Activated CD8-positive, alpha-beta memory T cell treated with anti-CD3 and anti-CD28 coated beads for 48 hours (primary cell): ENCODE measurements at places on chromosomes 2 and 18.

- no peak for DNase-seq
Measured at GRCh38 chr2:127418300-127419111, at the start of gene PROC. PROC (plus strand) TSS chr2:127418427; CDS start chr2:127419943, 1,516 bp downstream.

GRCh38 chr2:226875438-226876225, 39.8 kb downstream of the RHBDD1 start:
- no peak for DNase-seq

GRCh38 chr2:71330585-71331330, 824 bp upstream of the ZNF638 start:
- DNase-seq: no peak

DNA sequence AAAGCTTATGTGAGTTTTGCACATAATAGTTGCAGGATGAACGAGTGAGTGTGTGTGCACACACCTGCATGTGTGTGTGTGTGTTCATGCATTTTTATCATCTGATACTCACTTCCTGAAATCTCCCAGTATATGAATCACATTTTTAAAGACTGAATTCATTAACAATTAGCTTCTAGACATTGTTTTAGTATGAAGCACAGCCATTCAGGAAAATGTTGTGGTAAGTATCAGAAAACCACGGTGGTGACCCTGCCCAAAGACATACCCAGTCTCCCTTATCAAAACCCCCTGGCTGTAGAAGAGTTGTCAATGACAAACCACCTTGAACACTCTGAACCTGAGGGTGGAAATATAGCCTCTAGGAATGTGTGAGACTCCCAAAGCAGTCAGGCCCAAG, 220.8 kb downstream of the ALK start:
- DNase-seq: no peak

- no peak for DNase-seq
Measured at GRCh38 chr2:65798641-65799040, 366.2 kb upstream of the SPRED2 start.

DNA sequence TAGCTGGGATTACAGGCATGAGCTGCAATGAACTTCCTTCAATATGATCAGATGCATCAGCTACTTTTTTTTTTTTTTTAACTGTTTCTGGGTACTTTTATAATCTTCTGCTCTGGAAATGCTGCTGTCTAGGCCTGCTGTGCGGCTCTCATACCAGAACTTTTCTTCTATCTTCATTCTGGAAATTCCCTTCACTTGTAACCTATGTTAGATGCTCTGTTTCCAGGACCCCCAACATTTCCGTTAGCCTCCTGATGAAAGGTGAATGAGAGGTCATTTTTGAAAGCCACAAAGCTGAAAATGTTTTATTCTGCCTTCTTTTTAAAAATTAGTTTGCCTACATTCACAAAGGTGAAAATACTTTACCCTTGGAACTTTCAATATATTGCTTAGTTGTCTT, 8.6 kb downstream of the AGFG1 start:
- no peak for DNase-seq

DNA sequence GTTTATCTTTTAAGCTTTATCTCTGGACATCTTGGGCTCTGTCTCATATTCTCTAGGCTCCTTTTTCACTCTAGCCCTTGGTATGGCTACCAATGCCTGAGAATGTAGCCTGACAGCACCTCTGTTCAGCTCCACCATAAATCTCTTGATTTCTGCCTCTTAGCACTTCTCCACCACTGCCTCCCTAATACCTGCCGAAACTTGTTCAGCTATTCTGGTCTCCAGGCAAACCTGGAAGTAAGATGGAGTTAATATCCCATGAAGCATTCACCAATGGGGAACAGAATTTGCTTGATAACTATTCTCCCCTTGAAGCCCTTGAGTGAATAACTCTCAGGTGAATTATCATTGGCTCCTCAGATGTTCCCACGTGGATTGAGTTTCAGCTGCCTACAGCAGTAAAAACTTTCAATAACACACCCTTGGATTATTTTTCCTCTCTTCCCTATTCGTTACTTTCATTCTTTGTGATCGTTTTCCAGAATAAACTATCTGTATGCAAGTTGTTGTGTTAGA, 145.6 kb downstream of the EVA1A start:
- no peak for DNase-seq

- DNase-seq: no peak
Measured at GRCh38 chr18:36298126-36298741, 721 bp downstream of the FHOD3 start.

DNA sequence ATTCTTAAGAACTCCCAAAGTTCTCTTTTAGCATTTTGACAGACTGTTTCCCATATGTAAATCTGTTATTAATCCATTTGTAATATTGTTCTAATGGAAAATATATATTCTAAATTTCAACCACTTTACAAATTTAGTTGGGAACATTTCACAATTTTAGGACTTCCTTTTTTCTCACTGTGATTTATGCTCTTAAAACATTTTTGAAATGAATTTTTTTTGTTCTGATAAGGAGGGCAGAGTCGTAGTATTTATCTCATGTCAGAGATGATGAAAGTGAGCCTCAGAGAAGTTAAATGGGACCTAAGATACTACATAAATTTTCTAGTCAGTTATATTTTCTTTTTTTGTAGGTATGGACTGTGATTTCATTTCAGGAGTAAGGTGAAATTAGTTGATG, 26.6 kb downstream of the RASGRP3 start:
- DNase-seq: no peak

- no peak for DNase-seq
Measured at GRCh38 chr2:222270396-222270795, 28.4 kb downstream of the PAX3 start.

- no peak for DNase-seq
Measured at GRCh38 chr18:57997820-57998219, 46.2 kb upstream of the NEDD4L start.

DNA sequence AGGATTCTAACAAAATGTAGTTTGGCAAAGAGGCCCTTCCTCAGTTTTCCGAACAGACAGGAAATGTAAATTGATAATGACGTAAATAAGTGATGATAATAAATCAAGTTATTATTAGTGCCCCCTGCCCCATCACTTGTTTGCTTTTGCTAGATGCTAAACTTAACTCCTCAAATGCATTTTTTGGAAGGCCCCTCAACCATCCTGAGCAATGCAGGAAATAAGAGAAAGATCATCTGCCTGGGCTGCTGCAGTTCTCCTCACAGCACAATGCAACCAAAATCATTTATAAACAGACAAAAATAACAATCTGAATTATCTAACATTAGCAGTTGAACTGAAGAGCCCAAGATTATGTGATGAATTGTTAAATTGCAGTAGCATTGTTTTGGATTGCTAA, 62.6 kb upstream of the PSMD14 start:
- no peak for DNase-seq

GRCh38 chr2:127146071-127146725, 39.2 kb upstream of the BIN1 start:
- DNase-seq: no peak

- DNase-seq: no peak
Measured at GRCh38 chr2:21123473-21124393, at the start of gene TDRD15. TDRD15 (plus strand) TSS chr2:21123968; CDS start chr2:21137468, 13,500 bp downstream.

DNA sequence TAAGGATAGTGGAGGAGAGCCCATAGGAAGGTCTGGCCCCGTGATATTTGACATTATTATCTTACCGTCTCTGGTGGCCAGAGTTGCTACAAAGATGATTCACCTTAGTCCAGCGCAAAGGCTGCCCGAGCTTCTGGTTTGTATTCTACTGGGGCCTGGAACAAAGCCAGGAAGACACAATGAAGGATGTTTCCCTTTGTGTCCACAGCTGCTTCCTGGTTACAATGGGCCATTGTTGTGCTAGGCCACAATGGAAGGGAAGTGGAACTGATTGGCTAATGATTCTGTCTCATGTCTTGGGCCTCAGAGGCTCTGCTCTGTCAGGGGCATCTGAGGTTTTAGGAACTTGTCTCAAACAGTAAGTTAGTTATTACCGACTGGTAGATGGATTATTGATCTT, 132.2 kb downstream of the TDRD15 start:
- no peak for DNase-seq

- DNase-seq: no peak
Measured at GRCh38 chr2:52698408-52698807, 1069.2 kb upstream of the CHAC2 start.

GRCh38 chr18:62938006-62938405, 222.7 kb downstream of the PHLPP1 start:
- no peak for DNase-seq

DNA sequence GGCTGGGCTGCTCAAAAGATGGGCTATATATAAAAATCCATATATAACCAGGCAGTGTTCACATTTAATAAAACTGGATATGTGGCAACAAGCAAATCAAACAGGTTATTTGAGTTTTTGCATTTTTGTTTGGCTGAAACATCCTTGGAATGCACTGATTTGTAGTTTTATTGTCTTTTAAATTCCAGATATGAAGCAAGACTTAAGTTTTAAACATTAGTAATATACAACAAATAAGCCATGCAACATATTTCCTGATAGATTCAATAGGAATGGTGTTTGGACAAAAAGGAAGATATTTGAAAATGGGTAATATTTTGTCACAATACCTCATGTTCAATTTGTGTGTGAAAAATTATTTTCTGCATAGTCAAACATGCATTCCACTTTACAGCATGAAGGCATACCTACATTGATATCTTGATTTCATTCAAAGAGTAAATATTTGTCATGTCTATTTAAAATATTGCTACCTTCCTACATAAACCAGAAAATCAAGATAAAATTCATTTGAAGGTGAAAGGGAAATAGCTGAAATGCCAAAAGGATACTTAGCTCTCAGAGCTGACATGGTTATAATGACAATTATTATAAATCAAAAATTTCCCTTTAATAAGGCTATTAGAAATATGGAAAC, 132.3 kb upstream of the NETO1 start:
- DNase-seq: no peak

- no peak for DNase-seq
Measured at GRCh38 chr18:48711651-48712486, 173.0 kb downstream of the CTIF start.

DNA sequence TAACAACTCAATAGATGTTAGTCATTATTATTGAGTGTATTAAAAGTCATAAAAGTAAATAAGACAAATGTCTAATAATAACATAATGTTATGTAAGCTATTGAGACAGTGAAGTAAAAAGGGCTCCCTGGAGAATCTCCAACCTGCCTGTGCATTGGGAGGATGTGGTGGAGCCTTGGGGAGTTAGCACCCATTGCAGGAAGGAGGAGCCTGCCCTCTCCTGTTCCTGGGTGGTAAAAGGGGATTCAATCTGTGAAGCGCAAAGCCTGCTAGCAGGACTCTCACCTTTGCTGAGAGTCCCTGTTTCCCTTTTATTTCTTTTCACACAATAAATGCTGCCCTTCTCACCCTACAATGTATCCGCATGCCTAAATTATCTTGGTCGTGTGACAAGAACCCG, 206.1 kb downstream of the RAB3GAP1 start:
- no peak for DNase-seq

- DNase-seq: no peak
Measured at GRCh38 chr2:66571918-66572317, 137.0 kb downstream of the MEIS1 start.

- DNase-seq: no peak
Measured at GRCh38 chr2:46683541-46683940, 204.2 kb downstream of the TMEM247 start.

DNA sequence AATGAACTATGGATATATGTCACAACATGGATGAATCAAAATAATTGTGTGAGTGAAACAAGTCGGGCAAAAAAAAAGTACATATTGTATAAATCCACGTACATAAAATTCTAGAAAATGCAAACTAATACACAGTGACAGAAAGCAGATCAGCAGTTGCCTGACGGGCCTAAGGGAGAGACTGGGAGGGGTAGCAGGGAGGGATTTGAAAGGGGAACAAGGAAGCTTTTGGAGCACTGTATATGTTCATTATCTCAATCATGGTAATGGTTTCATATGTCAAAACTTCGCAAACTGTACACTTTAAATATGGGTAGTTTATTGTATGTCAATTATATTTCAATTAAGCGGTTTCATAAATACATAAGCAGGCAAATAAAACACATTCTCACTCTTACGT, 153.8 kb downstream of the ANKRD44 start:
- DNase-seq: no peak

DNA sequence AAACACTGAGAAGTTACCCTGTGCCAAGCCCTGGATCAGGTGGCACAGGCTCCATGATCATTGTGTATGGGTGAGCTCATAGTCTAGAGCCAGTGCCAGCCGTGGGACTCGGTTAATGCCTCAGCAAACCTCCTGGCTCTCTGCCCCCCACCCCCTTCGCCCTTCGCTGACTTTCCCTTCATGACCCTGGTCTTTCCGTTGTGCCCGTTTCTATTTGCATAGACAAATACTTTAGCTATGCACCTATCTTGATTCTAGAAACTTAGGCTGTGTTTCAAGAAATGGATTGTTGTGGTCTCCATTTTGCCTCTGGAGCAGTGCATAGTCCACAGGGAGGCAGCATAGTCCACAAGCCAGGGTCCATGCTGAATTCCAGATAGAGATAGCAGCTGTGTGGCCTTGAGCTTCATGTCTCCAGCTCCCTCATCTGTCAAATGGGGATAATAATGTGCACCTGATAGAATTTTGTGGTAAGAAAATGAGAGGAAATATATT, 44.8 kb upstream of the KDM3A start:
- no peak for DNase-seq
